ENCODE measurements at places on chromosomes 1 and 21.

DNA sequence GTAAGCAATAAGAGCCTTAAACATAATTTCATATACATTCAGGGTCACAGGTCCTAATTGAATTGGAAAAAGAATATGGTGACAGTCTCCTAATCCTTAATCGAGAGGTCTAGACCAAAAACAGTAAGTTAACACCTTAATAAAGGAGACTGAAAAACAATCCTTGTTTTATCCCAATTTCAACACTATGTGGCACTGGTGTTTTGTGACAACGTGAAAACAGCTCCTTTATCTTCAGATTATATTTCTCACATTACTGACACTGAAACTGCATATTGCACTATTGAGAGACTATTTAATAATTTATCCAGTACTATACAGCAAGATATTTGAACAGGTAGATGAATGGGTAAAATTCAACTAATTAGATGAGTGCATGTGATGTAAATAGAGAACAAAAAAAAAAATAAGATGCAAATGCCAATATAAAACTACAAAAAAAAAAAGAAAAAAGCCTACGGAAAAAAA, 34.1 kb downstream of the TP53BP2 start:
- DNase-seq, result peak; percentile 39

- no peak for DNase-seq
Measured at GRCh38 chr1:172343240-172344160, 77.0 kb upstream of the C1orf105 start.

- DNase-seq, result no peak
Measured at GRCh38 chr1:171470726-171471125, 14.6 kb upstream of the PRRC2C start.

GRCh38 chr1:59699227-59699847, 115.4 kb upstream of the HOOK1 start:
- peak; percentile 50 for DNase-seq

DNA sequence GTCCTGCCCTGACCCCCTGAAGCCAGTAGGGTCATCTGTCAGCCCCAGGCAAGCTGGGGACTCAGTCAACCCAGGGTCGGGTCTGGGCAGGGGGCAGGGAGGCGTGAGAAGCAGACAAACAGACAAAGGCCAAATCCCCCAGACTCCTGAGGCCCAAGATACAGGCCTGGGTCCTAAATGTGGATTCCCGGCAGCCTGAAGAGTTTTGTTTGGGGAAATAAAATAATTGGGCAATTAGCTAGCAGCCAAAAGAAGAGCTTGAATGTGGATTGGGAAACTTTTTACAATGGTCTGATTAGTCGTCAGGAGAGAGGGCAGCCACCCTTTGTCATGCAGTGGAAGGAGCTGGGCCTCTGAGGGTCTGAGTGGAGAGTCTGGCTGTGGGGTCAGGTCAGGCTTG, 4.5 kb upstream of the LEFTY2 start:
- no peak for DNase-seq

DNA sequence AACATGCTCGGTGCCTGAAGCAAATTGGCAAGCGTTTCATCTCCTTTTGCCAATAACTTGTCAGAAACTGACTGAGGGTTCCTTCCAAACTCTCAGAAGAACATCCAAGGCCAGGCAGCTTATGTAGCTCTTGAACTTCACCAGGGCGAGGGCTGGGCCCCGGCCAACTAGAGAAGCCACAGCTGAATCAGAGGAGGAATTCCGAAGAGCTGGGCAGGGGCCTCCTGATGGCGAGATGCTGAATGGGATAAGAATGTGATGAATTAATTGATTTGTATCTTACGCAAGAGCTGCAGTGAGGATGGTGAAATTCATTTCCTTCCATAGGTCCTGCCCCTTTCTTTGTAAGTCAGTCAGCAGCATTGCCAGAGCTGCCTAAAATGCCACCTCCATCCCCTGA, 345.8 kb downstream of the KIF26B start:
- no peak for DNase-seq

DNA sequence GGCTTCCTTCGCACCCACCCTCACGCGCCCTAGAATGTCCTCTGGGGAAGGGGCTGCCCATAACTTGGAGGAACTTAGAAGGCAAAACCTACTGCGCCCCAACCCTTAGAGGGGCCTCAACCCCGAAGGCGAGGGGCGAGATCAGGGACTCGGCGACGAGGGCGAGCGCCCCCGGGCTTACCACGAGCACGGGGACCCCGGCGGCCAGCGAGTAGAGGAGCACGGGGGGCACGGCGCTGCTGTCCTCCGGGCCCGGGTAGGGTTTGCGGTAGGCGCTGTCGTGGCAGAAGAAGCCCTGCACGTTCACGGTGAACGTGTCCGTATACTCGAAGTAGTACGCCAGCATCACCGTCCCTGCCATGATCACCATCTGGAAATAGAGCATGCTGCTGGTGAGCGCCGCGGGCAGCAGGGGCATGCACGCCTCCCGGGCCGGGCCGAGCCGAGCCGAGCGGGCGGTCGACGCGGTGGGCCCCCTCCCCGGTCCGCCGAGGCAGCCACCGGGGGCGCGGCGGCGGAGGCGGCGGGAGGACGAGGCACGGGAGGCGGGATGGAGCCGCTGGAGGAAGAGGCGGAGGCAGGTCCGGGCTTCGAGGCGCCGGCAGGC, 304 bp downstream of the PLPPR5 start:
- no peak for DNase-seq

DNA sequence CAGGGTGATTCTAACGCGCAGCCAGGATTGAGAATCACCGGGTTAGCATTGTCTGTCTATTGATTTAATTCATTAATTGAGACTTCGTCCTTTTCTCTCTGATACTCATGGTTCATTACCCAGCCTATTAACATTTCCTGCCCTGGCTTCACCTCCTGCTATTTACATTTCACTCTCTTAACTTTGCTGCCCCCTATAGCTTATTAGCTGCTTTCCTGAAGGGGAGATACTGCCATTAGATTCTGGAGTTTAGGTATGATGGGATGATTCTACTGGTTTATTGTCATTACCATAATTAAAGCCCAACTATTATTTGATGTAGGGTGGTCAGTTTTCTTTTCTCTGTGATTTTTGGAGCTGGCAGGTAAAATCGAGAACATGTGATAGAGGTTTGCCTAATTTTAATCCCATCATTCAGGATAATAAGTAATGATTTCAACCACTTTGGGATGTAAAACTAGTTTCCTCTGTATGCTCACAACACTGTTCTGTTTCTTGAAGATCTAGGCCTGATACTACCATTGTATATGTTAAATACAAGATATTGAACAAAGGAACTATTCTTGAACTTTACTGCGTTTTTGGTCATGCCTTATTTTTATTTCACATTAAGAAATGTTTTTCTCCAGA, 6.4 kb downstream of the PPP2R5A start:
- DNase-seq, result no peak

DNA sequence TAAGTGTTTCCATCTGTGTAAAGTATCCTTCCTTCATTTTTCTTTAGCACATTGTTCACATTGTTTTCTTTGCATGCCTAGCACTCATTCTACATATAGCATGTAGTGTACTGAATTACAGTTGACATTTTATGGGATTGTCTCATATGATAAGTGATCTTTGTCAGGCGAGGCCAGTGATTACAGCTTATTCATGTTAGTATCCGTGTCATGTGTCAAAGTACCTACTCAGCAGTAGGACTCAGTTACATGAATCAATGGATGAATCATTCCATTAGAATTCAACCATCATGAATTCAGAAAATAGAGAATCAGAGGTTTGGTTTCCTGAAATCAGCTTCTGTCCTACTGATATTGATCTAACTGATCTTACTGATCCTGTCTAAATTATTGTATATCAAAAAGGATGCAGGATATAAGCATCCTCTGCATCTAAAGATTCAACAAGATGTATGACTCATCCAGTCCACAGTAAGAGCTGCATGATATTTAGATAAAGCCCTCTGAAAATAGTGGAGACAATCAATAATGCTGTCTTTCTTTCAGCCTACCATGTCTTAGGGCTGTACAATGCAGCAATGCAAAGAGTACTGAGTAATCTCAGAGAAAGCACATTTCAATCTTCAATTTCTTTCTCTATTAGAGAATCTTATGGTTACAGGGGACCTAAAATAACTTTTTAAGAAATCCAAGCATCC, 20.7 kb upstream of the HRNR start:
- DNase-seq, result no peak

DNA sequence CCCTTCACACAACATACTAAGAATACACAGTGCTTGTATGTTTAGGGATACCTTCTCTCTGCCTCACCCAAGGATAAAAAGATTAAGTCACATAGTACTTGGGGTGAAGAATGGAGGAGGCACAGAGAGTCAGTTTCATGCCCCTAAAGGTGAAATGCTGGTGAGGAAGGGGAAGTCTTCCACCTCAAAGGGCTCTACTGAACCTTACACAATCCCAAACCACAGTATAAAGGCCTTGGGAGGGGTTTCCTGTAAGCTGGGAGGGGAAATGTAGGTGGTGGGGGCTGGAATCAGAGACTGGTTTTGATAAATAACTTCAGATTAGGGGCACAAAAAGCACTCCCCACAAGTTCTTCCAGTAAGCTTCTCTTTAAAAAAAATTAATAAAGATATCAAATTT, 3.5 kb downstream of the MINDY1 start:
- DNase-seq, result peak; percentile 40

DNA sequence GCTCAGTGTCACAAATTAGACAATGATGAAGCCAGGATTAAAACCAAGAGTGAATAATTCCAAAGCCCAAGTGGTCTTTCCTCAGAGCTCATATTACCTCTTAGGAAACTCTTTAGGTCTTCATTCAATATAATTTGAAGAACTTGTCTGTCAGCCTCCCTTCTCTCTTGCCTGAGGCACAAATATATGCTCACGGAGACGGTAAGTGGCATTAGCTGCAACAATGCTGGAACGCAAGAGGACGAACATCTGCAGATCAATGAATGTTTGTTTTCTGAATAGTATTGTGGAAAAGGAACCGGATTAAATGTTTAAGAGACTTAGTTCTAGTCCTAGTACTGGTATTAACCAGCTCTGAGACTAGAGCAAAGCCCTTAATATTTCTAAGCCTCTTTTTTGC, 39.7 kb upstream of the LYST start:
- no peak for DNase-seq

DNA sequence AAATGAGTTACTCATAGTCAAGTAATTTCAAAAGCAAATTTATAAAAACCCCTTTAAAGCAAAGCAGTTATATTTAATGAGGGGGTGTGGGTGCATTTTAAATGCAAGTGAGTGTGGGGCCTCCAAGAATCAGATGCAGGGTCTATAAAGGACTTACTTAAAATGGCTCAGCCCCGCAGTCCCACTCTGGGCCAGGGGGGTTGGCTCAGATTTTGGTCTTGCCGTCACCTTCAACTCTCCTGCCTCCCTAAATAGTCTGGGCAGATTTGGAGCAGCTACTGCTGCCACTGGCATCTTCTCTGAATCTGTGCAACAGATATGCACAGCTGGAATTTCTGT, 16.2 kb downstream of the AMPD2 start:
- DNase-seq, result no peak

DNA sequence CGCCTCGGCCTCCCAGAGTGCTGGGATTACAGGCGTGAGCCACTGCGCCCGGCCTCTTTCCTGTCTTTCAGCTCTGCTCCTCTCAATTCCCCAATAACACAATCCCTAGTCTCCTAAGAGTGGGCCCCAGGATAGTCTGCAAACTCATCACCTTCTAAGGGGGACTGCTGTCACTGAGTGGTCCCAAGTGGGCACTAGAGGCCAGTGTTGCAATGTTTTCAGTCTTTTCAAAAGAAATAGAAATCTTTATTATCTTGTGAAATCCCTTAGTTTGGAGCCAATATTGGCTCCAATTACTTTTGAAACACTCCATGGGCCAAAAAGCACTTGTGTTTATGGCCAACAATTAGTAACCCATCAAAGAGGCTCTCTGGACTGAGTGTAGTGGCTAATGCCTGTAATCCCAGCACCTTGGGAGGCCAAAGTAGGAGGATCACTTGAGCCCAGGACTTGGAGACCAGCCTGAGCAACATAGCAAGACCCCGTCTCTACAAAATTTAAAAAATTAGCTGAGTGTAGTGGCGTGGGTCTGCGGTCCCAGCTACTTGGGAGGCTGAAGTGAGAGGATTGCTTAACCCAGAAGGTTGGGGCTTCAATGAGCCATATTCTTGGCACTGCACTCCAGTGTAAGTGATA, 28.6 kb upstream of the ZNF697 start:
- no peak for DNase-seq

- no peak for DNase-seq
Measured at GRCh38 chr1:156435545-156436140, 64.9 kb downstream of the MEF2D start.

GRCh38 chr1:113094506-113094905, 21.5 kb downstream of the LRIG2 start:
- no peak for DNase-seq

- DNase-seq, result no peak
Measured at GRCh38 chr21:45940091-45940490, 41.5 kb upstream of the COL6A1 start.

GRCh38 chr1:182614796-182615454, 10.7 kb upstream of the RGS16 start:
- peak; percentile 33 for DNase-seq

DNA sequence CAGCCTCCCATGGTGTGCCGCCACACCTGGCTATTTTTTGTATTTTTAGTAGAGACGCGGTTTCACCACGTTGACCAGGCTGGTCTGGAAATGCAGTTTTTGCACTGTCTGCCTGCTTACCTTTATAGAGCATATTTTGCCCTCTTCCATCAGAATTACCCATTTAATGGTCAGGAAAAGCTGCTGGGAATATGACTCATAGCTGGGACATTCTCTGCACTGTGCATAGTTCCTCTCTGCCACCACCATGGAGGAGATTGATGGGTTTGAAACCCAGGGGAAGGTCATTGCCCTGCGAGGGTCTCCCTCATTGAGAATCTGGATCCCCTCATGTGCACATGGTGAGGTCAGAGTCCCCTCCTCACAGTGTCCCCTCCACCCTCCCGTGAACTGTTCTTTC, 32.1 kb downstream of the MX1 start:
- DNase-seq, result no peak

DNA sequence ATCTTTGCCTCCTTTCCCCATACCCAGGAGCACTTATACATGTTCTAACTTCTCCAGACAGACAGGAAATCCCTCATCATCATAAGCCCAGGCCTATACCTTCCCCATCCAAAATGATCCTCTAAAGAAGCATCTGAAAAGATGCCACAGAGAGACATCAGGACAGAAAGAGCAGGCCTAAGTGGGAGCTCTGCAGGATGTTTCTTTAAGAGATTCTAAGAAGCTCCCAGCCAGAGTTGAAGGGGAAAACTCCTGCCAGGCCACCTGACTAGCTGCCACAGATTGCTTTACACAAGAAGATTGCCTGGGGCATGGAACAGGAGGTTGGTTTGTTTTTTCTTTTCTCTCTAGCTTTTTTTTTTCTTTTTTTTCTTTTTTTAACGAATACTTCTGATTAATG, 275.8 kb downstream of the VAV3 start:
- DNase-seq, result no peak

GRCh38 chr1:71196685-71197084, 115.8 kb upstream of the ZRANB2 start:
- no peak for DNase-seq

DNA sequence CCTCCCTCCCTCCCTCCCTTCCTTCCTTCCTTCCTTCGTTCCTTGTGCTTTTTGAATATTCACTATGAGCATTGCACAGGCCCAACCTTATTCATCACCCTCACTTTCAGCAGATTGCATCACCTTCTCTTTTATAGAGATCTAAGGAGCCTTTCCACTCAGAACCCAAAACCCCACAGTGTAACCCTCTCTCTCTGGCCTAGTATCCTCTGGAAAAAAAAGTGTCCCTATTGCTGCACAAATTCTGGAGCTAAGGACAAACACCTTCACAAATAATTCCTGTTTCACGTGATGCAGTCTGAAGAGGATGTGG, 25.6 kb downstream of the OR10J5 start:
- no peak for DNase-seq
